ENCODE measurements at places on chromosomes 13 and 19.

- no peak for DNase-seq
Measured at GRCh38 chr13:85347251-85347650, 452.0 kb downstream of the SLITRK6 start.

DNA sequence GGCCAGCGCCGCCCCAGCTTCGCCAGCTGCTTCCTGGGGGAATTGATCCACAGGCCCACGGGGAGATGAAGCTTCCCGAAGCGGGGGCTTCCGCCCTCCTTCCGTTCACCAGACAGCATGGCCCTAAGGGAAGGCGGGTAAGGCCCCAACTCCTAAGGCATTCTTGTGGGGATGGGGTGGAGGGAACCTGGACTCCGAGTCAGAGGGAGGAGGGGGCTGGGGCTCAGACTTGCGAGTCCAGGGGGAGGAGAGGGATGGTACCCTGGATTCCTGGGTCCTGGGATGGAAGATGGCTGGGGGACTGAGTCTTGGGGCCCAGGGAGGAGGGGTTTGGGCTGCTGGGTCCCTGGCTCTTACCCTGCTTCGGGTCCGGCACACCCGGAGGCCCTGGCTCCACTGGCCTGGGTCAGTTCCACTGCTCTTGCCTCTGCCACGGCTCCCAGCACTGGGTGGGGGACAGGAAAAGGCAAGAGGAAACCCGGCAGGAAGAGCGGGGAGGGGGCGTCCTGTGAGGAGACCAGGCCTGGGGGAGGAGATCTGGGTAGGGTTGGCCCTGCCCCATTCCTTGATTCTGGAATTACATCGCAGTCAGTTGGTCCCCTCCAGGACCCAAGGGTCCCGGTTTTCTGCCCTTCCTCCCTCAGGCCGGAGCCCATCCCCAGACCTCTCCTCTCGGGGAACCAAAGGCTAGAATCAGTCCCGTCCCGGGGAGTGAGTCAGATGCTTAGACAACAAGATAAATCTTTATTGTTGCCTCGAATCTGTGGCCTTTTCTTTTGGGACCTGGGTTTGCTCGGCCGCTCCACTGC is at the start of gene RASIP1:
TSS of gene RASIP1 (minus strand) at position 447 of the 809 bp plus-strand sequence. CDS start at position 119, 328 bp downstream.
- no peak for DNase-seq

- DNase-seq = no peak
Measured at GRCh38 chr13:44622261-44622660, 46.1 kb upstream of the TSC22D1 start.

DNA sequence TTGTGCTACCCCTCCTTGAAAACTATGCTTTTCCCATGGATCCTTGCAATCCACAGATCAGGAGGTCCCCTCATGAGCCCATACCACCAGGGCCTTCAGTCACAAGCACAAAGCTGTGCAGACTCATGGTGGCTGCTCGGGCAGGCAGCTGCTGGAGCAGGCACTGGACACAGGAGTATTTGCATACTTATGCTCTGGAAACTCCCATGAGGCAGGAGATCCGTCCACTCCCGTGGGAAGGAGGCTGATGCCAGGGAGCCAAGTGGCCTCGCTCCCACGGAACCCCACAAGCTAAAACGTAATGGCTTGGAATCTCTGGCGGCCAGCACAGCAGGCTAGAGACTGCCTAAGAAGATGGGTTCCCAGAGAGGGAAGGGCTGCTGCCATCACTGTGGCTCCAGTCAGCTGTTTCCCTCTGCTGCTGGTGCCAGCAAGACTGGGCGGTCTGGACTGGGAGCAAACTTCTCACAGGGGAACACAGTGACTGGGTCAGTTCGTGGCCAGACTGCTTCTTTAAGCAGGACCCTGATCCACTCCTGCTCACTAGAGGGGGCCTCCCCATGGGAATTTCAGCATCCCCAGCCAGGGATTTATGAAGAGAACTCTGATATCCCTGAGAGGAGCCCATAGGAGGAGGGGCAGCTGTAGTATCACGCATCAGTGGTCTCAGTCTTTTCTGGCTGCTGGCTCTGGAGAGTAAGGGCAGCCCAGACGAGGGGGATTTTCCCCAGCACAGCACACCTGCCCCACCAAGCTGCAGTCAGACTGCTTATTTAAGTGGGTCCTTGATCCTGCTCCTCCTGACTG is 370.3 kb upstream of the ATXN8OS start:
- DNase-seq = no peak

GRCh38 chr13:79477968-79478367 is 3.0 kb upstream of the NDFIP2 start:
- no peak for DNase-seq

DNA sequence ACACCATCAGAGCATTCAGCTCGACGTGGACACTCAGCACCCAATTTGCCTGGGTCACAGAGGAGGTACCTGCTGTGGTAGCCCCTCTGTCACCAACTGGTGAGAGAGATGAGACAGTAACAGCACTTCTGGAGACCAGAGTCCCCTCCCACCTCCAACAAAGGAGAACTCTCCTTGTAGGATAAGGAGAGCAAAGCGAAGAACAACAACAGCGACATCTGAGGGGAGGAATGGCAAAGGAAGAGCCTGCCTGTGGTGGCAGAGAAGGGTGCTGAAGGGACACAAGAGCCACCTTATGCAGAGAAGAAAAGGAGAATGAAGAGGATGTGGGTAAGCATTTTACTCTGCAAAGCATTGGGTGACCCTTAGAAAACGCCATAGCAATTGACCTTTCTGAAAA is 167.8 kb downstream of the ABCC4 start:
- no peak for DNase-seq
